ENCODE measurements at places on chromosomes 4 and X.

DNA sequence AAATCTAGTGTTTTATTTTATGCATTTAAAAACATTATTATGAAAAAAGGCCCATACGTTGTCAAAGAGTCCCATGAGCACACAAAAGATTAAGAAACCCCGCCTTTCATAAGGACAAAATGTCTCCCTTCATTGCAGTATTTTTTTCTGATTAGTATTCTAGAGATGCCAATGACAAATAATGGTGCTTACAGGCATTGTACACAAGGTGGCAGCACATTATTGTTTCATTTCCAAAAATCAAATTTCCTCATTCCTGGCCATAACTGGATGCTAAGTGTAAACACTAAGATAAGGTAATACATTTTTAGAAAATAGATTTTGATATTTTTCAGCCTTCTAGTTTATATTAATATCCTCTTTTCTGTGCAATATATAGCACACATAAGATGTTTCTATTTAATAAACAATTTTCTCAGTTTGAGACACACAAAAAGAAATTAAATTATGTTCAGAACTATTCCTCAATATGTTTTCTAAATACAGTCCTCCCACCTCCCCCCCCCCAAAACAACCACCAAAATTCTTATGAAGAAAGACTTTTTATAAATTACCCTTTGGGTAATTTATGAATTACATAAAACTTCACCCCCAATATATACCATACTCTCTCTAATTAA is 47.7 kb downstream of the TIGD2 start:
- DNase-seq = no peak

DNA sequence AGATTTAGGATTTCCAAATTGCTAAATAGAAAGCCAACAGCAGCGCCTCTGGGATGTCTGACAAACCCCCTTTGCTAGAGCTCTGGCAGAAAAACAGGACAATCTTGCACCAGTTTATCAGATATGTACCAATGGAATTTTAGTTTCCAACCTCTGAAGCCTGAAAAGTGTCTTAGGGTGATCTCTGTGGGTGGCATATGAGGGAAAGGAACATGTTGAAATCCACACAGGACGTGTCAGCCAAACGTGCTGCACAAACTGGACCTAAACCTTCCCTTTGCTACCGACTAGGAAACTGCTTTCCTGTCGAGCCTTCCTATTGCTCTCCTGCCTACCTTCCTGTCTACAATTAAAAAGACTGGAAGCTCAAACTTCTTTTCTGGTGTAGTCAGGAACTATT is 53.5 kb downstream of the REELD1 start:
- no peak for DNase-seq

DNA sequence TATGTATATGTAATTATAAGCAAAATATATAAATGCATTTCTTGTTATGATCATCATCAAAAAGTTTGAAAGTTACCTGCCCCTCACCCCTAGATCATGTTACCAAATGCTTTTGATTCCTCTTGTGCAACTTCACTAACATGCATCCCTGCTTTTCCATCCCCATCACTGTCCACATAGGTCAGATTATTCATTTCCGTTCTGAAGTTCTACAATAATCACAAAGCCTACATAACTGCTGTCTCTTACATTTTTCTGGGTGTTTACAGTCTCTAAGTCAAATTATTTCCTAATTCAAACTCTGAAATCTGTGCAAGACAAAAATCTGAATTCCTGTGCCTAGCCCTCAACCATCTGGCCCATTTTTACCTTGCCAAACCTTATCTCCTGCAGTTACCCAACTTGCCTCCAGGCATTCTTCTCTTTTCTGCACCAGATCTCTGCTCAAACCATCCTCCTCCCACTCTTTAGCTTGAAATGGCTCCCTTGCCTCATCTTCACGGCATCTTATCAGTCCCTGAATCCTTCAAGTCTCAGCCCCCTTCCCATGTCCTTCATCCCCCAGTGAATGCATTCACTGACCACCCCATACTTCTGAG is 42.4 kb upstream of the SLC39A8 start:
- DNase-seq = no peak

DNA sequence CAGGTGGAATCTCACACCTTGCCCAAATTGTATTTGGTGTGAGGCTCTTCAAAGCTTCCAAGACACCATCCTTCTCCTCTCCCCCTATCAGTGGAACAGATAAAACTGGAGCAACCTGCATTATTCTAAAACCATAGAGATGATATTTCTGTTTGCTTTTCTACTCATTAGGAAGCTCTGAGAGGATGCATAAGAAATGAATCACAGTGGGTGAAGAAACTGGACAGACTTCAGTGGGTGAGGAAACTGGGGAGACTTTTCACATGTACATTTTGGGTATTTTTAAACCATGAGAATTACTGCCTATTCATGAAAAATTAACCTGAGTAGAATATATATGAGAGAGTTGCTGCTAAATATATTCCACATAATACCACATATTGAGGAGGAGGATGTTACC is 16.4 kb downstream of the HAND2 start:
- no peak for DNase-seq

DNA sequence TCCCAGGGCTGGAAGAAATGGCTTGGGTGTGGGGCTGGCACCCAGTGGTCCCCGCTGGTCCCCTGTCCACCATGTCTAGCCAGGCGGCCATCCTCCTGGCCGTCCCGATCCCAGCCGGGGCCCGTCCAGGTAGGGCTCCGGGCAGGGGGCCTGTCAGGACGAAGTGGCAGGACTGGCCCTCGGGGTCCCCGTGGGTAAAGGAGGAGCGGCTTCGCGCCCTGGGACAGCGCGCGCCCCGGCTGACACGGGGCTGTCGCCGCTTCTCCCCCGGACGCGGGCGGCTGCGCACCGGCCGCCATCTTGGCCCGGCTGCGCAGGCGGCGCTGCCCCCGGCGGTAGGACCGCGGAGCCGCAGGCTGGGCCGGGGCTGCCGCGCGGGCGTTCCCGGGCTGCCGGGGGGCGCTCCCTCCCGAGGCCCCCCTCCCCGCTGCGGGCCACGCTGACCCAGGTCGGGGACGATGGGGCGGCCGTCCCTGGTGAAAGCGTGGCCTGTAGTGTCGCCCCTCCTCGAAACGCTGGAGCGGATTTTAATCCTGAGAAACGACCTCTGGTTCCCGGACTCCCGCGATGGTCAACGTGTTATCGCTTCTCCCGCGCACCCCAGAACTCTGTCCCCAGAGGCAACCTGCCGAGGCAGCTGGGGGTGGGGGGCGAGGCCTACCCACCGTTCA is 60.4 kb upstream of the BCOR start:
- DNase-seq = peak; percentile 72

GRCh38 chr4:73870260-73870659 is 1.1 kb downstream of the CXCL1 start:
- no peak for DNase-seq

DNA sequence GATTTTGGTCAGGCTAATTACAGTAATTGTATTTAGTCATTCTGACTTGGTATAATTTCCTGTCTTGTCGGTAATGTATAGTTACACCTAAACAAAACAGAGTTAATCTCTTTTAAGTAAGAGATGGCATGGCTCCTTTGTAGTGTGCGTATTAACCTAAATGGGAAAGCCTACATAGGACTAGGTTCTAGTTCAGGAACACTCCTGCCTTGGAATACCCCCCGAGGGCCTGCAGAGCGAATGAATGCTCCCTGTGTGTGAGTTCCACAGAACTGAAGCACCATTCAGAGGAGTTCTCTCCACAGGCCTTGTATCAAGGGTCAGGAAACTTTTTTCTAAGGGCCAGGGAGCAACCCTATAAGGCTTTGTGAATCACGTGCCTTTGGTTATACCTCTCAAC is 44.9 kb upstream of the STIM2 start:
- DNase-seq = no peak

DNA sequence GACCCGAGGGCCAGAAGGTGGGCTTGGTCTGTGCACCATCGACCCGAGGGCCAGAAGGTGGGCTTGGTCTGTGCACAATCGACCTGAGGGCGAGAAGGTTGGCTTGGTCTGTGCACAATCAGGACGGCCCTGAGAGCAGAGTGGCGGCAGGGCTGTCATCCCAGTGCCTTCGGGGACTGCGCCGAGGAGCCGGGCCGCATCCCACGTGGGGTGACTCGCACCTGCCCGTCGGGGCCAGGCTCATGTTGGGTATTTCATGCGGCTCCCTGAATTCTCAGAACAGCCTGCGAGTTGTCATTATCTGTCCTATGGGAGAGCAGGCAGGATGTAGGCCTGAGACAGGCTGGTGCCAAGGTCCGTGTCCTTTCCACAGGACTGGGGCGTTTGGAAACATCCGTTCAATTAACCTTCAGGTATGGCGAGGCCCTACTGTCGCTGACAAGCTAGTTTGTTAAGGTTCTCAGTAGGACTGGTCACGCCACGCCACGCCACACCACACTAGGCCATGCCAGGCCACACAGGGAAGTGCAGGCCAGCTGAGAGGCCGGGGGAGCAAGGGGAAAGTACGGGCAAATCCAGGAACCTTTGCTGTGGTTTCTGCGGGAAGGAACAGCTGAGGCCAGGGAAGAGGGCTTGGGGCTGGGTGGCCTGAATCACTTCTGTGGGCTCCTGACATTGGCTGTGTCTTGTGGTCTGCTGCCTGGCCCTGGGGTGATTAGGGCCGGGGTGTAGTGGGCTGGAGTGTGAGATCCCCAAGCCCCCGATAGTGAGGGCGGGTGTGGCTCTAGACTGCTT is 182.9 kb downstream of the AFAP1 start:
- no peak for DNase-seq

GRCh38 chr4:100872811-100873210 is 355.0 kb upstream of the EMCN start:
- DNase-seq = no peak

- no peak for DNase-seq
Measured at GRCh38 chr4:34972189-34972588, 1272.1 kb downstream of the ARAP2 start.

GRCh38 chr4:987624-988513 is 1.0 kb downstream of the IDUA start:
- DNase-seq = no peak

- no peak for DNase-seq
Measured at GRCh38 chrX:137354851-137355250, 211.1 kb upstream of the ZIC3 start.

All from right kidney (tissue), 9 donors.